ENCODE measurements at places on chromosomes 7 and 10.

GRCh38 chr7:148116195-148116594, 474.4 kb upstream of the C7orf33 start:
- no peaks in the 10 kb centered on the region for H3K27me3 ChIP-seq
- DNase-seq, result no peak
- H3K4me1 ChIP-seq, result no peaks in the 10 kb centered on the region
- H3K4me3 ChIP-seq, result no peak overlapping the region

GRCh38 chr10:15045380-15045779, 1.6 kb downstream of the OLAH start:
- DNase-seq, result no peak
- H3K27me3 ChIP-seq, result no peaks in the 10 kb centered on the region
- H3K4me1 ChIP-seq, result no peaks in the 10 kb centered on the region
- H3K27ac ChIP-seq, result no peak overlapping the region
- no peak overlapping the region for H3K4me3 ChIP-seq
- H3K36me3 ChIP-seq, result no peaks in the 10 kb centered on the region

GRCh38 chr7:129801882-129802281, 150.9 kb downstream of the UBE2H start:
- no peak for DNase-seq
- no peaks in the 10 kb centered on the region for H3K36me3 ChIP-seq
- no peak overlapping the region for H3K27ac ChIP-seq

GRCh38 chr10:95273393-95274312, 17.1 kb downstream of the PDLIM1 start:
- no peaks in the 10 kb centered on the region for H3K27me3 ChIP-seq
- DNase-seq, result no peak
- no peak overlapping the region for H3K27ac ChIP-seq
- no peaks in the 10 kb centered on the region for H3K4me1 ChIP-seq

- no peaks in the 10 kb centered on the region for H3K36me3 ChIP-seq
- DNase-seq, result no peak
- H3K27me3 ChIP-seq, result no peaks in the 10 kb centered on the region
- no peaks in the 10 kb centered on the region for H3K4me1 ChIP-seq
- no peak overlapping the region for H3K27ac ChIP-seq
These were observed 165.5 kb downstream of the MAGI2 start for GRCh38 chr7:79287981-79288380.

DNA sequence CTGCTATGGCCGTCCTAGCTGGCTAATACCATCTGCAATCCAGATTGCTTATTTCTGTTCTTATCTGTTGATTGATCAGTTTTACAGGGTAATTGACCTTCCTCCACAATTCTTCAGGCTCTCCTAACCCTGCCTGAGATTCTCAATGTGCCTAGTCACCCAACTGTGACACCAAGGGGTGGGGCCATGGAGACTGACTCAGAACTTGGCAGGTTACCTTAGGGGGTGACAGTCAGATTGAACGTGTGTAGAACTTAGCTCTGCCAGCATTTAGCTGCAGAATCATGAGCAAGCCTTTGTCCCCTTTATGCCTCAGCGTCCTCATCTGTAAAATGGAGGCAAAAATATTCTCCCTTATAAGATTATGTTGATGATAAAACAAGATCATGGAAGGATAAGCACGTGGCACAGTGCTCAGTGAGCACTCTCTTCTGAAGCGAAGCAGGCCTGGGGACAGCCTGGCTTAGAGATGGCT, 19.1 kb upstream of the LEP start:
- no peaks in the 10 kb centered on the region for H3K27me3 ChIP-seq
- H3K27ac ChIP-seq, result no peak overlapping the region
- no peak for DNase-seq
- H3K4me1 ChIP-seq, result no peaks in the 10 kb centered on the region
- H3K4me3 ChIP-seq, result no peak overlapping the region

GRCh38 chr7:151873402-151873965, 3.4 kb downstream of the PRKAG2 start:
- no peaks in the 10 kb centered on the region for H3K36me3 ChIP-seq
- peaks cover 16% of the 10 kb centered on the region for H3K4me1 ChIP-seq
- DNase-seq, result no peak
- H3K4me3 ChIP-seq, result no peak overlapping the region

DNA sequence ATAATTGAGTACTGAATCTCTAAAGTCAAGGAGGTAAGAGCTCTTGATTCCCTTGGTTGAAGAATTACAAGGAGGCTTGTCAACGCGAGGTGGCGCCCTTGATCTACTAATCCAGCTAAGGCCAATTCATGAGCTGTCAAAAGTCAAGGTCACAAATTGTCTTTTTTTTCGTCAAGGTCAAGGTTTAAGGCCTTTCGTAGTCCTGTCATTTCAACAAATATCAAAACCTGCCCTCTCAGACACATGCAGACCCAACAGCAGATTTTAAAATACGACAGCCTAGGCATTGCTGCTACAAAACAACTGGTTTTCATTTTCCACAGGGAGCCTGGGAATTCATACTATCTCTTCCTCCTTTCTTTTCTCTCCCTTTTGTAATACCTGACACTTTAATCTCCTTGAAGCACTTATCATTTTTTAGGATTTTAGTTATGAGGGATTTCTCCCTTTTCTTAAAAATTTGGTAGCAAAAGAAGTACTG, 3.6 kb downstream of the HOXA13 start:
- H3K4me1 ChIP-seq, result peaks cover 37% of the 10 kb centered on the region
- no peaks in the 10 kb centered on the region for H3K36me3 ChIP-seq
- DNase-seq, result peak; percentile 61
- H3K27ac ChIP-seq, result no peak overlapping the region
- H3K27me3 ChIP-seq, result peaks cover 75% of the 10 kb centered on the region
- H3K4me3 ChIP-seq, result no peak overlapping the region

GRCh38 chr7:142482891-142483658, 225.2 kb upstream of the PRSS58 start:
- peak; percentile 21 for DNase-seq
- H3K36me3 ChIP-seq, result no peaks in the 10 kb centered on the region
- no peak overlapping the region for H3K4me3 ChIP-seq

DNA sequence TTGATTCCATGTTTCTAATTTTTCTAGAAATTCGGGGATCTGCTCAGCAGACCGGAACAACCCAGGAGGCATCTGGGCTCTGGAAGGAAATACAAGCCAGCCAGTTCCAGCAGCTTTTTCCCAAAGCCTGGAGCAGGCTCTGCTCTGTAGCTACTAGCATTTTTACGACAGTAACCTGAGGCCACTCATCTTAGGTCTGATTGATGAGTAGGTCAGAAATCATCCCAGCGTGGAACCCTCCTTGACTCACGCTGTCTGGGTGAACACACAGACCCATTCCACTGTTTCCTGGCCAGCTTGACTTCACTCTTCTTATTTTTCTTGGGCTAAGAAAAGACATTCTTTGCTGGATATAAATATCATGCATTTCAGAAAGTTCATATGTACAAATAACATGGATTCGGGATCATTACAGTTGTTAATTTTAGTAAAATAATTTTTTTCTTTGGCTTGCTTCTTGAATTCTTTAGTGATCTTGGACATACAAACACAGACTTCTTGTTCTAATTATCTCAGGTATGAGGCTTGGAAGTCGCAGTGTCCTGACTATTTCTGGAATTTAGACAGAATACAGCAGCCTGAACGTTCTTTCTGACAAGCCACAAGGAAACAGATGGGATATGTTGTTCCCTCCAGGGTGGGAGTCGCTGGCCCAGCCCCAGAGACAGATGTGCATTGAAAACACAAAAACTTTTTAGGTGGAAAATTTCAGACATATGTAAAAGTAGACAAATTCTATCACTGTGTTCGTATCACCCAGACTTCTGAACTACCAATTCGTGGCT, 54.6 kb upstream of the PITRM1 start:
- H3K27me3 ChIP-seq, result no peaks in the 10 kb centered on the region
- no peak overlapping the region for H3K4me3 ChIP-seq
- no peak overlapping the region for H3K27ac ChIP-seq
- DNase-seq, result no peak

- H3K27ac ChIP-seq, result no peak overlapping the region
- DNase-seq, result no peak
- no peaks in the 10 kb centered on the region for H3K36me3 ChIP-seq
- H3K4me1 ChIP-seq, result no peaks in the 10 kb centered on the region
These were observed 121.1 kb downstream of the WDR11 start for GRCh38 chr10:120972259-120972658.

- no peaks in the 10 kb centered on the region for H3K27me3 ChIP-seq
- H3K27ac ChIP-seq, result peak within 1 kb of the TSS; percentile 85
- no peaks in the 10 kb centered on the region for H3K4me1 ChIP-seq
- peak; percentile 96 for DNase-seq
- H3K36me3 ChIP-seq, result no peaks in the 10 kb centered on the region
These were observed at the start of gene TRIM24 for GRCh38 chr7:138460176-138460648. TRIM24 (plus strand) TSS chr7:138460259; CDS start chr7:138460549, 290 bp downstream.

DNA sequence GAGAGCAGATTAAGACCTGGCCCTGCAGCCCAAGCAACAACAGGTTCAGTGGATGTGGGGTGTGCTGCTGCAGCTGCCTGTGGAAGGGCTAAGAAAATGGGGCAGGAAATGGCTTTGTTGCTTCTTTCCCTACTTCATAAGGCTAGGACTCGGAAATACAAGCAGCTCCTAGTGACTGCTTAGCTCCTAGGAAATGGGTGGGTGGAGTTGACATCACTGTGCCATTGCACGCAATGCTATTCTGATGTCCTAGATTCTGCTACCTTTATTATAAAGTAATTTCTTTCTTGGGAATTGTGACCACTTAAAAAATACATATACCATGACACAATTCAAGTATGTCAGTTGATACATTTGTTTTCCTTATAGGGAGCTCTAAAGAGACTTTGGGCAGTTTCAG, 155.8 kb downstream of the FANK1 start:
- no peak overlapping the region for H3K27ac ChIP-seq
- no peak for DNase-seq
- no peak overlapping the region for H3K4me3 ChIP-seq
- no peaks in the 10 kb centered on the region for H3K27me3 ChIP-seq

DNA sequence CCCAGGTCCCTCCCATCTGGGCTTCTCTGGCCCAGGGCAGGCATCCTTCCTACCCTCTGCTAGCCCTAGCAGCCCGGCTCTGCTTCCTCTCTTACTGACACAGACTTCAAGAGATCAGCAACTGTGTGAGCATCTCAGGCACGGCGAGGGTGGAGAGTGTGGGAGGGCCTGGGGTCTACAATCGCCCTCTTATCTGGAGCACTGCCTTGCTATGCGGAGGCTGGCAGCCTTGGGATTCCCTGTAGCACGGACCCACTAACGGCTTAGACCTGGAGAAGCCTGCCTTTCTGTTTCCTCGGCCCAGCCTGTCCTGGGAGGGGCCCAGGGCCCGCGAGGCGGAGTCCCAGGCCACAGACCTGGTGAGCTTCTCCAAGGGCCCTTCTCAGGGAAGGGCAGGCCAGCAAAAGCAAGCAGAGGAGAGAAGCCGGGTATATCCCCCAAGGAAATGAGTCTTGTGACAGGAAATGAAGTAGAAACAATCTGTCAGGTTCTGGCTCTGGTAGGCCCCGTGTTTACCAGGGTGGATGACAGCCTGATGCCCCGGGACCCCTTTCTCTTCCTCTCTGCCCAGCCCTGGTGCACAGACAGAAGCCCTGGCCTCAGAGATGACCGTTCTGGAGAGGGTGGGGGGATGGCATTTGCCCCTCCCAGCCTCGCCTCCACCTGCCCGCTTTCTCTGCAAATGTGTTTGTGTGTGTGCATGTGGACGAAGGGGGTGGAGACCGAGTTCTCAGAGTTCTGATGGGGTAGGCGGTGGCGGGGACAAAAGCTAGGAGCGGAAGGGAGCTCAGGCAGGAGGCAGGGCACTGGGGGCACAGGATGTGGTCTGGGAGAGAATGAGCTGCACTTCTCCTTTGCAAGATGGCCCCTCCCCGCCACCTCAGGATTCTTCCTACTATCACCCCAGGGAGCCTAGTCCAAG, 2.5 kb downstream of the LRCH4 start:
- DNase-seq, result peak; percentile 42
- H3K36me3 ChIP-seq, result peaks cover 34% of the 10 kb centered on the region
- peak overlapping the region; percentile 80 for H3K27ac ChIP-seq
- peaks cover 46% of the 10 kb centered on the region for H3K4me1 ChIP-seq
- peak overlapping the region; percentile 95 for H3K4me3 ChIP-seq

DNA sequence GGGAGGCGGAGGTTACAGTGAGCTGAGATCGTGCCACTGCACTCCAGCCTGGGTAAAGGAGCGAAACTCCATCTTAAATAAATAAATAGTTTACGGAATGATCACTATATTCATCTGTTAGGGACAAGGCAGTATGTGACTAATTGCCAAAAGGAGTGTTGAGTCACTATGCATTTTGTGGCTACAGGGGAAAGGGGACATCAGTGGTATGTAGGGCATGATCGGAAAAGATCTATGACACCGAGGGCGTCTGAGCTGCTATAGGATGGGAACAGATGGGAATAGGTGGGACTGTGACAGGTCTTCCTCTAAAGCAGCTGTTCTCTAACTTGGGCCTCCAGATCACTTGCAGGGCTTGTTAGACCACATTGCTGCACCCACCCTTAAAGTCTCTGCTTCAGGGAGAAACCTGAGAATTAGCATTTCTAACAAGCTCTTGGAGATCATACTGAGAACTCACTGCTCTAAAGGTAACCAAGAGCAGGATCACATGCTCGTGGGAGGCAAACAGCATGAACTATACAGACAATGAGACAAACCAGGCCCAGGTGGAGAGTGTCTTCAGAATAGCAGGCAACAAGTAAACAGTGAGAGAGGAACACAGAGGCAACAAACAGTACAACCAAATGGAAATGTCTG, 65.1 kb upstream of the ITGA8 start:
- no peak overlapping the region for H3K27ac ChIP-seq
- no peaks in the 10 kb centered on the region for H3K4me1 ChIP-seq
- DNase-seq, result no peak
